ENCODE measurements at places on chromosomes 3 and 15.

GRCh38 chr15:52134502-52135144 is 22.0 kb upstream of the BCL2L10 start:
- no peak for DNase-seq

- DNase-seq, result no peak
These were observed 26.6 kb downstream of the DIPK2A start for GRCh38 chr3:143998266-143998665.

DNA sequence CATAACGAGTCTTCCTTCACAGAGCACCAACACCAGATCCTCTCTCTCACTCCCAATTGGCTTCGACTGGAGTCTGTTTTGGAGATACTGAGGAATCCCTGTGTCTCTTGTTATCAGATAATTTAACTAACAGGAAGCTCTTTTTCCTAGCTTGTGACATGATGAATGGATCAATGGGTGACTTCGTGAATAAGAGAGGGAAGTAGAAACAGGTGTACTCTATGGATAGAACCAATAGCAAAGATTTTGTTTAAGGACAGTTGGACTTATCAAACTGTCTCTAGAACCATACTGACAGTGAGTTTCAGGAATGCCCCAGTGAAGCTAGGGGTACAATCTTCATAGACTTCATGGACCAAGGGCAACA is 29.4 kb upstream of the KLHL6 start:
- no peak for DNase-seq

DNA sequence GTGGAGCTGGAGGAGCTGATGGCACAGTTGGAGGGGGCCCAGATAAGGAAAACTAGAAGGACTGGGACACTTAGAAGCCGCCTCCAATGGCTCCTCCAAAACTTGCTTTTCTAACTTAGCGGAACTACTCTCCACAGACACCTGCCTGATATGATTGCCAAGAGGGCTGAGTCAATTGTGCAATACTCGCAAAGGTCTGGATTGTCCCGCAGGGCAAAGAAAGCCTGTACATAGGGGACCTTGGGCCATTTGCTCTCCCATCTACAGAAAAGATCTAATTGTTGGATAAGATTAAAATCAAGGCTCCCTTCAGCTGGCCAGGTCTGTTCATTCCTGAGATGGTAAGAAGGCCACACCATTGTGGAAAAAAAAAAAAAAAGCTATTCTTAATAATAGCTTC is 69.7 kb upstream of the ATP11B start:
- no peak for DNase-seq

DNA sequence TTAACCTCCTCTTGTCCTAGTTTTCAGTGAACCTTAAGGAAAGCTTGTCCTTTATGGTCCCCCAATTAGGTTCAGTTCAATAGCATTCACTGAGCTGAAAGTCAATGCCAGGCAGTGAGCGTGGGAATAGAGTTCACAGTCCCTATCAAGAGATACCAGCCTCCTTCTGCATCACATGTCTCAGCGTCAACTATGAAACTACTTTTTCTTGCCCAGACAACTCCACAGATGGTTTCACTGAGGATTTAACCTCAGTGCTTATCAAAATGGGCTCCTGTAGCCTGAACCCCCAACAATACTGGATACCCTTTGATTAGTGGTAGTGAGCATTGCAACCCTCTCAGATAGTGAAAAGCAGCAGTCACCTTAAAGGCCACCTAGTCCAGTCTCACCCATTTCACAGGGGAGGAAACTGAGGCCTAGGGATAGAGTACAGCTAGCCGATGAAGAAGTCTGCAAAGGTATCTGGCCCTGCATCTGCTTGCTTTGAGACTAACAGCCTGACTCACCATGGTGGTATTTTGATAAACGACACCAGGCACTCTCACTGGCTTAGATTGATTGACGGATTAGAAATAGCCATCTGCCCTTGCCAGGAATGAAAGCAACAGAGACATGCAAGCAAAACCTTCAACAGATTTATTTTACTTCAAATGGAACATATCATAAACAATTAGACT is 1.6 kb upstream of the UBA3 start:
- DNase-seq, result no peak

- no peak for DNase-seq
These were observed 7.6 kb downstream of the MAN2A2 start for GRCh38 chr15:90910441-90911301.
